Colonic mucosa (tissue), 4 donors: ENCODE measurements at places on chromosomes 13 and 19. TPM values are rescaled to one million over a fixed set of nuclear protein-coding genes. Genes with fewer than 3 reads are reported as not detected.
A peak's percentile ranks its signal among the peaks of the same experiment; 100 is the strongest.

- H3K36me3 ChIP-seq: no peaks in the 10 kb centered on the region
- no peak overlapping the region for H3K27ac ChIP-seq
- no peaks in the 10 kb centered on the region for H3K27me3 ChIP-seq
- no peak for DNase-seq
- no peaks in the 10 kb centered on the region for H3K4me1 ChIP-seq
- no peak overlapping the region for H3K4me3 ChIP-seq
Observed at GRCh38 chr19:29189033-29189360, 24.0 kb downstream of the UQCRFS1 start.

GRCh38 chr19:18657590-18658365, 20.9 kb downstream of the KLHL26 start:
- H3K36me3 ChIP-seq: no peaks in the 10 kb centered on the region
- no peak overlapping the region for H3K27ac ChIP-seq
- no peak for DNase-seq
- H3K4me3 ChIP-seq: no peak overlapping the region
- H3K4me1 ChIP-seq: no peaks in the 10 kb centered on the region

- H3K4me1 ChIP-seq: peaks cover 10% of the 10 kb centered on the region
- H3K27ac ChIP-seq: peak overlapping the region; percentile 85
- DNase-seq: peak; percentile 93
- no peaks in the 10 kb centered on the region for H3K36me3 ChIP-seq
- H3K27me3 ChIP-seq: no peaks in the 10 kb centered on the region
- no peak overlapping the region for H3K4me3 ChIP-seq
Observed at GRCh38 chr19:23403581-23404324, 8.5 kb upstream of the ZNF91 start.

The AMER2 gene
- not detected for total RNA-seq

The FPR3 gene
- total RNA-seq: 1.3 TPM

- no peak overlapping the region for H3K27ac ChIP-seq
- no peak overlapping the region for H3K4me3 ChIP-seq
- H3K4me1 ChIP-seq: no peaks in the 10 kb centered on the region
Observed at GRCh38 chr13:23628765-23629565, 58.8 kb downstream of the TNFRSF19 start.

The EDDM13 gene
- not detected for total RNA-seq

DNA sequence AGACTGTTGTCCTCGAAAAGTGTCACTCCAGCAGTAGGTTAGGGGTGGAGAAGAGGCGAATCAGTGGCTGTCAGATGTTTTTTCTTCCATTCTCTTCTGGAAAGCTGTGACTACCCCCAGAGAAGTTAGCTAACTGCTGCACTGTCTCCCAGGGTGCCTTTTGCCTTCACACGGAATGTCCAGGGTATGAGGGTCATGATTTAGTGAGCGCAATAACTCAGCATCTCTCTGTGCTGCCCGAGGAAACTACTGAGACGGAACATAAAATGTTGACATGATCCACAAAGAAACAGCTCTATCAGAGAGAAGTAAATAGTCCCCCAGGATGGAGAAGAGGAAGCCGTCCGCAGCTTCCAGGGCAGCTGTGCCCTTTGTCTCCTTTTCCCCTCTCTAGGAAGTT, 254.0 kb upstream of the ARGLU1 start:
- H3K27ac ChIP-seq: no peak overlapping the region
- H3K36me3 ChIP-seq: no peaks in the 10 kb centered on the region
- H3K27me3 ChIP-seq: no peaks in the 10 kb centered on the region
- DNase-seq: no peak

The CAMSAP3 gene
- total RNA-seq: 55.4 TPM

The PLEKHF1 gene
- 2.8 TPM for total RNA-seq

GRCh38 chr19:10718205-10719196, 622 bp downstream of the DNM2 start:
- H3K4me1 ChIP-seq: peaks cover 10% of the 10 kb centered on the region
- H3K36me3 ChIP-seq: no peaks in the 10 kb centered on the region
- no peaks in the 10 kb centered on the region for H3K27me3 ChIP-seq
- DNase-seq: no peak
- peak overlapping the region; percentile 96 for H3K4me3 ChIP-seq
- H3K27ac ChIP-seq: peak overlapping the region; percentile 97
